GM04503 (cell line): ENCODE measurements at places on chromosomes 4 and X.

- DNase-seq, result no peak
Measured at GRCh38 chr4:31089815-31090214, 369.6 kb downstream of the PCDH7 start.

DNA sequence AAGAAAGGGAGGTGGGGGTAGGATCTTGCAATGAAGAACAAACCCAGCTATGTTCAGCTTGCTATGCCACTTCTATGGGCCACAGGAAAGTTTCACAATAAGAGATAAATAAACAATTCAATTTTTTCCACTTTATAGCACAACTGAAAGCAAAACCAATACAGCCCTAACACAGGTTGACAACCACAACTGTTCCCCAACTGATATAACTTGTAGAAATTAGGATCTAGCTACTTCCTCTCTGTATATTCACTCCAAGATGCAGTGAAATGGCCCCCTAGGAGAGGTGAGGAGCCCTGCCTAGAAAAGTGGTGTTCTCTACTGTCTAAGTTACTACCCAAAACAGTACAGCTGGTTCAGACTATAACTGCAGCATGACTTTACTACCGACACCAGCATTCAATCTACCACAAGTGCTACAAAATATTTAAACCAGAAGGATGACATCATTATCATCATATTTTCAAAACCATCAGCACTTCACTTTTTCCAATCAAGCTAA, 77.0 kb downstream of the FBXW7 start:
- no peak for DNase-seq

GRCh38 chr4:6632125-6632524, 8.4 kb upstream of the MRFAP1 start:
- DNase-seq, result no peak

DNA sequence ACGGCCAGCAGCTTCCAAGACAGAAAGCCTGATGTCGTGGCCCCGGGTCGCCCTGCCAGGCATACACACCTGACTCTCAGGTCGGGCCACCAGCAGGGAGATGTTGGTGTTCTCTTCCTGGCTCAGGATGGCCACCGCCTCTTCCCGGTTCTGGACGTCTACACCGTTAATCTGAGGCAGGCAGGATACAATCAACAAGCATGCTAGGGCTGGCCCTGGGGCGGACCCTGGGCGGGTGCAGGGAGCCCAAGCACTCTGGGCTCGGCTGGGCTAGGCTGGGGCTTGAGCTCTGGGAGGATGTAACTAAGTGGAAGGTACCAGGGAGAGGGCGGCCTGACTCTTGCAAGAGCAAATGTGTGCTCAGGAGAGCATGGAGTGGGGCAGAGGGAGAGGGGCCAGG, 11.0 kb downstream of the SSR4 start:
- DNase-seq, result no peak

DNA sequence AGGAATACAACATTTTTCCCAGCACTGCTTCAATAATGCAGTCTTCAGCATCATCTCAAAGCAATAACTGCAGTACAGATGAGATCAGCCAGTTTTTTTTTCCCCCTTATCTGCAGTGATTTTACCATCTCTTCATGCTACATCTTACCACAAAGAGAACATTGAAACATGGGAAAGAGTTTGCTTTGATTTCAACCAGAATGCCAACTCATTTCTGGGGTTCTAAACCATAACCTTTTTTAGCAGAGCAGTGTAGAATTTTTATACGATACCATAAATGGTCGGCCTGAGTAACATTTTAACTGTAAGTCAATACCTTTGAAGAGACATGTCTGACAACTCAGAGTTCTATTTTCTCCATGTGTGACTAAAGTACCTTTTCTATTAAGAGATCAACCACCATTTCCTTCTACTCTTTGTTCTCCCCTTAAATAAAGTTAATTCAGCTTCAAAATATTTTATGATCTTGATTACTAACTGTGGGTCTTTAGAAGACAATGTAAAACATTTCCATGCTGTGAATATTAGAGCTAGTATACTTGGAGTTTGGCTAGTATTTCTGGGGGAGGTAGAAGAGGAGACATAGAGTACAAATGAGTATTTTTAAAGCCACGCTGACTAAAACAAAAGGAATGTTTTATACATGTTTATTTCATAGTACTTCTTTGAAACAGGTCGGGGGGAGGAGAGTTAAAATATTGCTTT, 69.1 kb downstream of the TET2 start:
- DNase-seq, result no peak
